Muscle of leg (tissue), 16 donors: ENCODE measurements at places on chromosomes 5 and 9.

- H3K4me3 ChIP-seq = no peak overlapping the region
- H3K4me1 ChIP-seq = peaks cover 23% of the 10 kb centered on the region
- peak; percentile 6 for DNase-seq
- H3K27ac ChIP-seq = no peak overlapping the region
- peaks cover 35% of the 10 kb centered on the region for H3K27me3 ChIP-seq
Measured at GRCh38 chr5:114358329-114358728, 3.5 kb upstream of the KCNN2 start.

DNA sequence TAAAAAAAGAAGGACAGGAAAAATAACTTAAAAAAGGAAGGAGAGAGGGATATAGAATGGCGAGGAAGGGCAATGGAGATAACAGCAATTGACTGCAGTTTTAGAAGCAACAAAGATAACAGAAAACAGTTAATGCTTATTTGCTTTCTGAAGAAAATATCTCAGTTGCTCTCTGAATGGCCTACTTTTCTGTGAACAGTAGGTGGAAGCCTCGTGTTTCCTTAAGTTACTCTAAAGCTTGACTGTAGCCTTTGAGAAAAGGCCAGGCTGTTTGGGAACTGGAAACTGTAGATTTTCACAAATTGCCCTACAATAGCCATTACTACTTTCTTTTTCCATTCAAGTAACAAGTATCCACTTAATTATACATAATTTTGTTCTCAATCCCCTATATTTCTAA lies 404.5 kb downstream of the YTHDC2 start:
- no peaks in the 10 kb centered on the region for H3K36me3 ChIP-seq
- no peak overlapping the region for H3K4me3 ChIP-seq
- no peaks in the 10 kb centered on the region for H3K27me3 ChIP-seq

DNA sequence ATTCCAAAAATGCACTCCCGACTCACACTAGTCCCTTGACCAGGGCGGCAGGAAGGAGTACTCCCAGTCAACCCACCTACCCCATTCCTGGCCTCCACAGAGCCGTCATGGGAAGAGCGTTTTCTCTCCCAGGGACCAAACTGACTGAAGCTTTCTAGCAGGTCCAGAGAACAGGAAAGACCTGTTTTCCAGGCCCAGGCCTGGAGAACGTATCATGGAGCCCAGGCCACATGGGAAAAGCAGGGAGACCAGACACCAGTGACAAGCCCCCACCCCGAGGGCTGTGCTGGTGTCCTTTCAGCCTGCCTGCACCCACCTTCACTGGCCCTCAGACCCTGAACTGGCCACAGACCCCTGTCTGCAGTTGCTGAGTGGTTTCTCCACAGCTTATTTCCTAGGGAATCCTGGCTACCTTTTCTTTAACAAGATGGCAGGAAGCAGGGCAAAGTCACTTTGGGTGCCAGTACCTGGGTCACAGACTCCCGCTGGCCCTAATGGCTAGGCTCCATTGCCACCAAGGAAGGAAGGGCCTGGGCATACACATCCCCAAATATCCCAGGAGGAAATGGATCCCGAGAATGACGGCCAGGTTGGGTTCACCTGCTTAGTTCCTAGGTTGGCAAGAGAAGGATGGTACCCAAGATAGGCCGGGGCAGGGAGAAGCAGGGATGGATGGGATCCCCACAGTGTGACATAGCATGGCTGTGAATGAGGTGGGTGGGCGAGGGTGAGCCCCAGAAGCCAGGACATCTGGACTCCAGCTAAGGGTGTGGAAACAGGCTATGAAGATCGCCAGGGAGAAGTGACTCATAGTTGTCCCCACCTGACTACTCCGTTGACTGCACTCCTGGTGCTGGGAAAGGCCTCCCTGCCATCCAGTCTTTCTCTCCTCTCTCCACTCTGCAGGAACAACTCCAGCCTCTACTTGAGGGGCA lies 12.2 kb downstream of the CCNI2 start:
- H3K27ac ChIP-seq = no peak overlapping the region
- no peak for DNase-seq
- H3K27me3 ChIP-seq = no peaks in the 10 kb centered on the region
- peaks cover 67% of the 10 kb centered on the region for H3K36me3 ChIP-seq

DNA sequence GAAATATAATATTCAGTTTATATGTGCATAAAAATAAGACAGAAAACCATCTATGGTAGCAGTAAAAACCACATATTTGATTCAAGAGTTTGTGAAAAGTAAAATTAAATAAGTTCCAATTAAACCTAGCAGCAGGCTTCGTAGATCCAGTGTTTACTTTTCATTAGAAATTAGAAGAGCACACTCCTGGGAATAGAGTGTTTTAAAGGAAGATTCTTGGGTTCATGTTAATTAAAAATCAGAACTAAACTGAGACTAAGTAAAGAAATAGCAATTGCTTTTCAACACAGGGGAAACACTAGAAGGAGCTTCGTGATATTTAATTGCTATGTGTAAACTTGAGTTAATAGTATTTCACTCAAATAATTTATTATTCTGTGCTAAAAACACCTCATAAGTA lies 1097.8 kb upstream of the CDH18 start:
- no peak overlapping the region for H3K27ac ChIP-seq
- H3K4me1 ChIP-seq = no peaks in the 10 kb centered on the region
- no peak for DNase-seq

DNA sequence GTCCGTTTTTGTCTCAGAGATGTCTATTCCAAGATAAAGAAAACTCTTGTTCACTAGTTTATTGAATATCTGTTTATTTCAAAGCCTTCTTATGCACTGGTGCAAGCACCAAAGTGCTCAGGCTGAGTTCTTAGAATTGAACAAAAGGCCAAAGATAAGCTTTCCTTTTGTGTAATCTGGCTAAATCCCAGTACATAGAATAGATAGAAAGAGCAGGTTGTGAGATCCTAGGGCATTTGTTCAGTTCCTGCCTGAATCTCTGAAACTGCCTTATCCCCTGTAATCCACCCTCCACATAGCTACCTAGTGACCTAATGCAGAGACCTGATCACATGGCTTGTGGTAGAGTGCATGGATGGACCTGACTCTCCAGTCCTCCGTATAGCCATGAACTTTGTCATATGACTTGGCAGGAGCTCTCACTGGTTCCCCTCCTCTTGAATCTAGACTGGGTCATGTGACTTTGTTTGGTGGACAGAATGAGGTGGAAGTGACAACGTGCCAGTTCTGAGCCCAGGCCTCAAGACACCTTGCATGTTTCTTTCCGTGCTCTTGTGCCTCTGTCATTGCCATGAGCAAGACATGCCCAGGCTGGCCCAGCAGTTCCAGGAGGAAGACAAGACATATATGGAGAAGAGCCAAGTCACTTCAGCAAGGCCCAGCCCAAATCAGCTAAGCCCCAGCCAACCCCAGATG lies 139.3 kb upstream of the SHB start:
- H3K27me3 ChIP-seq = no peaks in the 10 kb centered on the region
- no peak for DNase-seq
- no peaks in the 10 kb centered on the region for H3K36me3 ChIP-seq
- H3K27ac ChIP-seq = no peak overlapping the region
- no peak overlapping the region for H3K4me3 ChIP-seq
- H3K4me1 ChIP-seq = no peaks in the 10 kb centered on the region

- no peak overlapping the region for H3K4me3 ChIP-seq
- peaks cover 8% of the 10 kb centered on the region for H3K4me1 ChIP-seq
- no peaks in the 10 kb centered on the region for H3K36me3 ChIP-seq
- no peak overlapping the region for H3K27ac ChIP-seq
Measured at GRCh38 chr9:78539188-78539587, 242.3 kb downstream of the PSAT1 start.

GRCh38 chr5:98541641-98542040 lies 231.8 kb upstream of the RGMB start:
- H3K27me3 ChIP-seq = no peaks in the 10 kb centered on the region
- DNase-seq = no peak
- no peaks in the 10 kb centered on the region for H3K4me1 ChIP-seq
- no peak overlapping the region for H3K4me3 ChIP-seq

DNA sequence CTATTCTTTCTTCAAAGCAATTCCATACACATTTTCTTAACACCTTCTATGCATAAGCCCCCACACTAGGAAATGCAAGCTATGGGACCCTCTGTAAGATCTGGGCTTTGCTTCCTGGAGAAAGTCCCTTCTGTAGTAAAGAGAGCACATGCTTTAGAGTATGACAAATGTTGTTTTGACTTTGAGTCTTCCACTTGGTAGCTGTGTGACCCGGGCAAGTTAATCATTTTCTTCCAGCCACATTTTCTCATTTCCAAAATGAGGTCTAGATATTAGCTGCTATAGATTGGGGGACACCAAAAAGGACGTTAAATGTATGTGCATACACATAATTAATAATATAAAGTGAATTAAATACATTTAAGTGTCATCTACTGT lies 334.0 kb downstream of the NFIB start:
- H3K27ac ChIP-seq = no peak overlapping the region
- no peak overlapping the region for H3K4me3 ChIP-seq
- H3K4me1 ChIP-seq = peaks cover 4% of the 10 kb centered on the region

DNA sequence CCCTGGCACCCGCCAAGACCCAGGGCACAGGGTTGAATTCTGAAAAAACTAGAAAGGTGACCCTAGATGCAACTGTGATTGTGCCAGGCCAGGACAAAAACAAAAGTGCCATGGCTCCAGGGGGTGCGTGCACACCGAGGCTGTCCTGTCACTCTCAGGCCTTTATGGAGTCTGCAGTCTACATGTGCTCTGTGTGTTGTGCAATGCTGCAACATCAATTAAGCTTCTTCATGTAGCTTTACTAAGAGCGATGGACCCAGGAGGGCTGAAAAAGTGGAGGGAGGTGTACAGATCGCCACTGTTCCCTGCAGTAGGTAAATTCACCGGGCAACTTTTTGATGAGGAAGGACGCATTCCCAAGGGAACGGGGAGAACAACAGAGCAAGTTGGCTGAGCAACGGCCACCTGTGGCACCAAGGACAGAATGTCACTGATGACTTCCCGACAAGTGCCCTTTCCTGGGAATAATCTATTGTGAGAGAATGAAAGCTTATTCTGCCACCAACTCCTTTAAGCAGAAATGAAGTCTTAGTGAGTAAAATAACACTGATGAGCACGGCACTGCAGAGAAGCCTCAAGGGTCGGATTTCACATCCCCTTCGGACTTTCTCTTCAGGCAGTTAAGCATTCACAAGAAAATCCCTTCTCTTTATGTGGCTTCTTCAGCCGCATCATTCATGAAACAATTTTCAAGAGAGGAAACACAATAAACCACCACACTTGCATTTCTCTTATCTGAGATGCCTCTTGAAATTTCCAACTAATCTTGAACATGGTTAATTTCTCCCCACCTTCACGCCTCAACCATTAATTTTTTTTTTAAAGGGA lies 149.6 kb downstream of the DROSHA start:
- no peaks in the 10 kb centered on the region for H3K36me3 ChIP-seq
- no peak for DNase-seq
- H3K4me3 ChIP-seq = no peak overlapping the region
- no peak overlapping the region for H3K27ac ChIP-seq
- no peaks in the 10 kb centered on the region for H3K27me3 ChIP-seq

- H3K27me3 ChIP-seq = no peaks in the 10 kb centered on the region
- H3K4me1 ChIP-seq = peaks cover under 1% of the 10 kb centered on the region
- peak; percentile 24 for DNase-seq
- no peaks in the 10 kb centered on the region for H3K36me3 ChIP-seq
Measured at GRCh38 chr9:110815361-110815760, 146.8 kb downstream of the MUSK start.
